ENCODE measurements at places on chromosomes 11 and 22. TPM values are rescaled to one million over a fixed set of nuclear protein-coding genes. Genes with fewer than 3 reads are reported as not detected.

The DDX25 gene
- not detected for total RNA-seq

The ARFIP2 gene
- 71.7 TPM for total RNA-seq

The PRCP gene
- 21.1 TPM for total RNA-seq

The BAIAP2L2 gene
- total RNA-seq = 0.84 TPM

The FREY1 gene
- 4.2 TPM for total RNA-seq

The IGLL1 gene
- total RNA-seq = not detected

The ARHGEF17 gene
- total RNA-seq = 0.95 TPM

The PCF11 gene
- total RNA-seq = 63.4 TPM

The IGSF9B gene
- 9.1 TPM for total RNA-seq

The MUC5AC gene
- not detected for total RNA-seq

The OR10A2 gene
- total RNA-seq = not detected

The MS4A15 gene
- not detected for total RNA-seq

The SHANK2 gene
- not detected for total RNA-seq

The MMP12 gene
- not detected for total RNA-seq

The RIBC2 gene
- 1.2 TPM for total RNA-seq

The APOBEC3H gene
- total RNA-seq = 6.2 TPM

The NTM gene
- not detected for total RNA-seq

The TSSK2 gene
- not detected for total RNA-seq

The CTSF gene
- 3.8 TPM for total RNA-seq

The MOB2 gene
- total RNA-seq = 42.7 TPM

The RAG2 gene
- total RNA-seq = not detected

The TPBGL gene
- 0.43 TPM for total RNA-seq

The TRIM29 gene
- total RNA-seq = not detected

The CTSW gene
- total RNA-seq = 124 TPM

The NXF1 gene
- total RNA-seq = 108 TPM

The BET1L gene
- total RNA-seq = 51.4 TPM

The ZFTA gene
- 5.0 TPM for total RNA-seq

The PKNOX2 gene
- total RNA-seq = not detected

The RPUSD4 gene
- 36.5 TPM for total RNA-seq

The BTBD18 gene
- not detected for total RNA-seq

The DDIAS gene
- total RNA-seq = 11.3 TPM

The HEPHL1 gene
- not detected for total RNA-seq

The HTATIP2 gene
- total RNA-seq = 25.7 TPM

The HOATZ gene
- not detected for total RNA-seq

The SYT7 gene
- not detected for total RNA-seq

The RFPL2 gene
- total RNA-seq = not detected

The GSTT4 gene
- not detected for total RNA-seq

The OR56A4 gene
- 0.11 TPM for total RNA-seq
